ENCODE measurements at places on chromosomes 3 and 15. TPM values are rescaled to one million over a fixed set of nuclear protein-coding genes. Genes with fewer than 3 reads are reported as not detected.

DPPA4 gene
- total RNA-seq, result not detected

RMDN3 gene
- 23.8 TPM for total RNA-seq

SOX14 gene
- not detected for total RNA-seq

USP50 gene
- not detected for total RNA-seq

GOLGA6L7 gene
- total RNA-seq, result not detected

LRRK1 gene
- 11.0 TPM for total RNA-seq

SH3GL3 gene
- total RNA-seq, result 0.57 TPM

CCDC13 gene
- total RNA-seq, result 0.61 TPM

ZPLD1 gene
- total RNA-seq, result not detected

GREM1 gene
- total RNA-seq, result 5.9 TPM

DUT gene
- total RNA-seq, result 101 TPM

VPS13C gene
- 14.2 TPM for total RNA-seq

FETUB gene
- 0.23 TPM for total RNA-seq

KLHL40 gene
- not detected for total RNA-seq

SNX33 gene
- total RNA-seq, result 17.0 TPM

NAALADL2 gene
- not detected for total RNA-seq

ACSBG1 gene
- total RNA-seq, result 0.81 TPM

BHLHE40 gene
- 53.9 TPM for total RNA-seq

GRK7 gene
- not detected for total RNA-seq

CD200R1 gene
- 0.07 TPM for total RNA-seq

THAP10 gene
- total RNA-seq, result 5.0 TPM

FBXO40 gene
- not detected for total RNA-seq

CLSTN2 gene
- 0.05 TPM for total RNA-seq

AMOTL2 gene
- total RNA-seq, result 52.1 TPM

NCKIPSD gene
- total RNA-seq, result 12.0 TPM

ATP13A5 gene
- not detected for total RNA-seq

ECE2 gene
- total RNA-seq, result not detected

XYLB gene
- total RNA-seq, result 4.8 TPM

HTR3C gene
- total RNA-seq, result not detected

GAP43 gene
- 0.09 TPM for total RNA-seq

CYP8B1 gene
- total RNA-seq, result not detected

SLC22A14 gene
- 0.12 TPM for total RNA-seq

SLC27A2 gene
- total RNA-seq, result 38.5 TPM

EAF2 gene
- total RNA-seq, result 1.9 TPM

LMOD3 gene
- total RNA-seq, result not detected
